ENCODE measurements at places on chromosomes 3 and 15.

- no peak for DNase-seq
Observed at GRCh38 chr3:66487465-66487864, 13.4 kb downstream of the LRIG1 start.

DNA sequence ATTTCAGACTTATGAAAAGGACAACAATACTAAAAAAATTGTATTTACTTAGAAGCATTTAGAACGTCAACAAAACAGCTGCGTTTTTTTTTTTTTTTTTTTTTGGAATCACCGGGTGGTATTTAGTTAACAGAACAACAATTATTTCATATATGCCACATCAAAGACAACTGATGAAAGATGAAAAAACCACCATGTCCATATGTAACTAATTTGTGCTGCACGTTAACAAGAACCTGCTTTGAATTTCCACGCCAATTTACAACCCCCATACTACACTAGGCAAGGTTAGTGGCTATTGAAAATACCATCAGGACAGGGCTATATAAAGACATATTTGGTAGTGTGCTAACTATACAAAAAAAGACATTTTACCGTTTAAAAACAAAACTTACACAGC lies 189.3 kb upstream of the ROBO1 start:
- DNase-seq = no peak

DNA sequence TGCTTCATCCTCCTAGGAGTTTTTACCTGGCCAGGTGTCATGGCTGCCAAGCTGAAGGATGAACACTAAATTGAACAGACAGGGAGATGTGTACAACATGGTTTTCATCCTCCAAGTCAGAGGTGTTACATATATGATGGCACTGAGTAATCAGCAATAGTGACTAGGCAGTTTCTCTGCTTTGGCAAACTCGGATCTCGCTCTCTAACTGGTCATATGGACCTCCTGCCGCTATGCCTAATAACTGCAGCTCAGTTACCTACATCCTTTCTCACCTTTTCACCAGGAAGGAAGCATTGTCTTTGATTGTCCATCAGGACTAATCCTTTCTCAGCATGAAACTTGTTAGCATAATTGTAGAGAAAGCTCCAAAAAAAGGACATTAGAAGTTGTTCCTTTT lies 175.9 kb upstream of the PLSCR5 start:
- no peak for DNase-seq

- no peak for DNase-seq
Observed at GRCh38 chr3:166575161-166575560, 737.9 kb upstream of the BCHE start.

Data from stimulated activated CD4-positive, alpha-beta T cell treated with anti-CD3 and anti-CD28 coated beads, Interleukin-12 subunit alpha, Interleukin-12 subunit beta, amount 100 ng/mL, for 24 hours (primary cell).